ENCODE measurements at places on chromosomes 5 and 9.

DNA sequence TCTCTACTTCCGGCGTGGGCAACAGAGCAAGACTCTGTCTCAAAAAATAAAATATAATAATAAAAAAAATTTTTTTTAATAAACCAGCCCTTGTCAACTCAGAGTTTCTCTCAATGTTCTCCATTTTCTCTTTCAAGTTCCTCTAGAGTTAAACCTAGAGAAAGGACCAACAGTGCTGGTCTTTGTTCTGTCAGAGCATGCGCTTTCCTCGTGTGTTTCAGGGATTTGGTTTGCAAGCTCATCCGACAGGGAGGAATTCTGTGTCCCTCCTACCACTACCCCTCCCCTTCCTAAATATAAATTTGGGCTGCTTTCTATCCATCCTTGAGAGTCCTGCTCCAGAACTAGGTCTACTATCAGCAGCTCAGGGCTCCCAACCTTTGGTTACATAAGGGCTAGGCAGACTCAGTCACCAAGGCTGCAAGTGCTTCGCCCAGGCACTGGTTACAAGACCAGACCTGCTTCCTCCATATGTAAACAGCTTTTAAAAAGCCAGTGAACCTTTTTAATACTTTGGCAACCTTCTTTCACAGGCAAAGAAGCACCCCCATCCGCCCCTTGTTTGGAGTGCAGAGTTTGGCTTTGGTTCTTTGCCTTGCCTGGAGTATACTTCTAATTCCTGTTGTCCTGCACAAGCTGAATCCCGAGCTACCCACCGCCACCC lies 13.5 kb downstream of the SETX start:
- DNase-seq: peak; percentile 86

- no peak for DNase-seq
Observed at GRCh38 chr5:31962871-31963307, 211.2 kb downstream of the GOLPH3 start.

DNA sequence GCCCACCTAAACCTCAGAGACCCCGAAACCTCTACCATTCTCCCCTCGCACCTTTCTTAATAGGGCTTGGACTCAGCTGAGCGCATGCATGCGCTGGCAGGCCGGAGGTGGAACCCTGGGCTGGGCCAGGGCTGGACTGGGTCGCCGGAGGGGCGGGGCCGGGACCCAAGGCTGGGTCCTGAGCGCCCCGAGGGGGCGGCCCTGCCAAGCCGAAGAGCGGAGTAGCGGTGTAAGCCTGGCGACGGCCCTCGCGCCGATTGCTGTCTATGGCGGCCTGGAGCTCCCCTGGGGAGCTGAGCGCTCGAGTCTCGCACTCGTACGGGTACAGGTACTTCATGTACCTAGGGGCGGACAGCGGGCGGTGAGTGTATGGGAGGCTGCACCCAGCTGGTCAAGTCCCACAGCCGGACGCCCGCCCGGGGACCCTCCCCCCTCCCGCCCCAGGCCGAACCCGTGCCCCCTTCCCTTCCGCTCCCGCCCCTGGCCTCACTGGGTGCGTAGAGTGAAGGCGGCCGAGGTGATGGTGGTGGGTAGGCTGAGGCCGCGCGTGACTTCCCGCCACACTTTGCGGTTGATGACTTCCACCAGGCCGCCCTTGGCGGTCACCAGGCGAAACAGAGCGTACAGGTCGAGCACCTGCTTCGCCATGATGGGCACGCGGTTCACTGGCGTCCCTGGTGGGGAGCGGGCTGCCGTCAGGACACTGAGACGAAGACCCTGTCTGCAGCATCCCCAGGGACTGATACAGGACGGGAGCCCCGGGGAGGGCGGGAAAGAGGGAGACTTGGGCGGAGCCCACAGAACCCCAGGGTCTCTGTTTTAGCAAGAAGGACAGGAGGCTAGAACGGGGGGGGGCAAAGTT lies 3.3 kb upstream of the DCTN3 start:
- no peak for DNase-seq

GRCh38 chr9:35928591-35929452 lies 19.5 kb downstream of the SPAAR start:
- DNase-seq: no peak

GRCh38 chr5:162456086-162456485 lies 388.5 kb downstream of the GABRG2 start:
- no peak for DNase-seq

GRCh38 chr9:737400-738120 lies 103.9 kb upstream of the DMRT1 start:
- no peak for DNase-seq

DNA sequence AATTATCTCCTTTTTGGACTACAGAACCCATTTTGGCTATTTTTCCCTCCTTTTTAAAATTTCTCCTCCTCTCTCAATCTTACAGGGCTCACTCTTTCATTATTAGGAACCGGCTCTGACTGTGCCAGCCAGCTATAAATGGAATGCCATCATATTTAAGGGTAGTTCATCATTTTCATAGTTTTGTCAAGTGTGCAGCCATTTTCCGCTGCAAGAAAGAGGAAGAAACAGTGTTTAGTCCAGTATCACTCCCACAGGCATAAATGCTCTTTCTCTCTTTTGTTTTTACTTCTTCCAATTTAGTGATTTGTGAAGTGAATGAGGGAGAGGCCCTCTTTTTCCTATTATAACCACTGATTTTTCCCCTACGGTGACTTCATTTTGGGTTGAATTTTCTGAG lies 290.0 kb downstream of the NR3C1 start:
- DNase-seq: no peak

- peak; percentile 16 for DNase-seq
Observed at GRCh38 chr5:170225326-170226128, 7.3 kb upstream of the C5orf58 start.

DNA sequence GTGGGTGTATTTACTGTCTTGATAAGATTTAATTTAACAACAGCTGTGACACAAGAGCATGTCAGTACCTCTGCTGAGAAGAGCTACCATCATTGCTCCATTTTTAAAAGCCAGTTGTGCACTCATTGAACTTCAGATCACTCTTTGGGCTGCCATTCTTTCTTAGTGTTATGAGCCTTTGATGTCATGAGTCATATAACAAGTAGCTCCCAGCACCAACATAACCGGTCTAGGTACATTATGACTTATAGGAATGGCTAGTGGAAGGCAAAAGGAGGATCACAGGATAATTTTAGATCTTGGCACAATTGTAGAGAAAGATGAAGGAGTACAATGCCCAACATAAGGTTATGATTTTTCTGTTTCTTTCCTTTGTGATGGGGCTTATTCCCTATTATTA lies 170.8 kb upstream of the FBN2 start:
- DNase-seq: no peak

DNA sequence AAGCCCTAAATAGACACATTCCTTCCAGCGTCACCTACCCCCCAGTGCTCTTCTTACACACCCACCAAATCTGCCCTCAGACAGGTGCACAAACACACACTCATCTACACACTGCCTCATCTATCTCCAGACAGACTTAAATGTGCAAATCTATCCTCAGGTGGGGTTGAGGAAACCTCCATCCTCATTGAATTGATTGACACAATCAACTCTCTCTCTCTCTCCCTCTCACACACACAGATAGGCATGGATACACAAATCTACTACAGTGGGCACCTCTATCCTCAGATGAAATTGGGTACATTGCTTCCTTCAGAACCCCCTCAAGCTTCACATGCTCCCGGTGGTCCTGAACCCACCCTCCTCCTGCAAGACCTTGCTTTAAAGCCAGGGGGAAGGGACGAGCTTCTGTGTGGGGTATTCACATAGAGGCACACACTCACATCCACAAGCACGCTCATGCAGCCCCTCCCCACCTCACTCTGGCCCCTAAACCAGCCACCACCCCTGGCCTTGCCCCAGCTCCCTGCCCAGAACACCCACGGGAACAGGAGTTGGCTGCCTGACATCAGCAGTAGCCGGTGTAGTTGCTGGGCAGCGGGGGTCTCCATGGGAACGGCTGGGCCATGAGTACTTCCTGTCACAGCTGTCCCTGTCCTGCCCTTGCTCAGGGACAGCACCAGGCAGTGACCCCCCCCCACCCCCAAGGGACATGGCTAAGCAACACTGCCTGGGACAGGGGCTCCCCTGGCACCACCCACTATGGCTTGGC lies 22.8 kb downstream of the PCDH1 start:
- DNase-seq: peak; percentile 53

DNA sequence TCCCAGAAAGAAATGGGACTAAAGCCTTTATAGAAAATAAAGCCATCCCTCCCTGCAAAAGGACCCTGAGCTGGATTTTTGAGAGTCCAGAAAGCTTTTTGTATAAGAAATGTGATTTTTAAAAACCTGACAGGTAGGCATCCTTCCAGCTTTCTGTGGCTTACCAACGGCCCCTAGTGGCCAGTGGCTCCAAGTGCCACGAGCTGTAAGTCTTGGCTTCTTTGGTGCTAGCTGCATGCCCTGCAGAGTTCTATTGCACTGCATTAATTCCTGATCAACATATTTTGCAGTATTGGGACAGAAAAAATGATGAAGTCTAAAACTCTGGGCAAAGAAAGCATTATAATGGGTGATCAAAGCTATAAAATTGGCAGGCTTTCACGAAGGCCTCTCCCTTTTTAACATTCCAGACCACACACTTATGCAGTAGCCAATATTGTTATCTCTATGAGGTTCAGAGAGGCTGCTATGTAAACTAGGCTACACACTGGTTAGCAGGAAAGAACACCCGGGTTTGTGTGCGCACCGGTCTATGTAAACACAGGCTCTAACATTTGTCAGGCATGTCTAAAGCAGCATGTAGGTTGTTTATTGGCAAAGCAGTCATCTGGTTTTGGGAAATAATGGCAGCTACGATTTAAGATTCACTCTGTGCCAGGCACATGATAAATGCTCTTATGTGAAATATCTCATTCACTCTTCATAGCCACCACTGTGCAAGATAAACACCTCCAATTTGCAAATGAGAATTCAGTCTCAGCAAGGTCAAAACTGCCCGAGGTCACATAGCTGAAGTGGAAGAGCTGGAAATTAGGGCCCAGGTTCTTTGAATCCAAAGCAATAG lies 55.2 kb downstream of the NMUR2 start:
- peak; percentile 23 for DNase-seq

DNA sequence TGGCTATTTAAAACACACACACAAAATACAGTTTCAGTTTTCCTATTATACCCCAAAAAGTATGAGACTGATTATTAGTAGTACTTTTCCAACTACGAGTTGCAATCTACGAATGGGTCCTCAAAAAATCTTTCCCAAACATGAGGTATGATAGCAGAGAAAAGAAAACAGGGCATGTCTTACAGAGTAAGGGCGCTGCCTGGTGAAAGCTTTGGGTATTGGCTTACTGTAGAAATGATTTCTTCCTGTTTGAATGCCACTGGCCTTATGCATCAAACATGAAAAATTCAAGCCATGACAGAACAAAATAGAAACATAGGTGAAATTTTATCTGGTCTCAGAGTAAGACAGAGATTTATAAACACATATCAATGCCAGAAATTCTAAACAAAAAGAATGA lies 448.0 kb downstream of the SPOCK1 start:
- no peak for DNase-seq

DNA sequence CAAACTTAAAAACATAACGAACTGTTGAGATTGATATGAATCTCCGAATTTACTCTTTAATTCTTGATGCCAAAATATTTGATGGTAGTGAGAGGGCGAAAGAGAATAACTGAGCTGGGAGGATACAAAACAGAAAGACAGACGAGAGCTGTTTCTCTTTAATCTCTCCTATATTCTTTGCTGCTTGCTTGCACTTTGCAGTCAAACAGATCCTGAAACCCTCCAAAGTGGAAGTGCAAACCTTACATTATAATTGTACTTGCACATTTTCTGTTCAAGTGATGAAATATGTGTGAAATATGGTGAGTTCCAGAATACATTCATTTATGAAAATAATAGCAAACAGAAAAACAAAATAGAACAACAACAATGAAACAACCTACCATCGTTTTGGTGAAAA lies 63.8 kb downstream of the PAM start:
- DNase-seq: no peak

DNA sequence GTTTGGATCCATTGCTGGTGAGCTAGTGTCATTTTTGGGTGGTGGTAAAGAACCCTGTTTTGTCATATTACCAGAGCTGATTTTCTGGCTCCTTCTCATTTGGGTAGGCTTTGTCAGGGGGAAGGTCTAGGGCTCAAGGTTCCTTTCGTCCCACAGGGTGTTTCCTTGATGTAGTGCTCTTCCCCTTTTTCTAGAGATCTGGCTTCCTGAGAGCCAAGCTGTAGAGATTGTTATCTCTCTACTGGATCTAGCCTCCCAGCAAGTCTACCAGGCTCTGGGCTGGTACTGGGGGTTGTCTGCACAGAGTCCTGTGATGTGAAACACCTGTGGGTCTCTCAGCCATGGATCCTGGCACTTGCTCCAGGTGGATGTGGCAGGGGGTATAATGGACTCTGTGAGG lies 145.9 kb downstream of the HINT1 start:
- no peak for DNase-seq

GRCh38 chr5:40682154-40683017 lies 2.7 kb downstream of the PTGER4 start:
- no peak for DNase-seq

DNA sequence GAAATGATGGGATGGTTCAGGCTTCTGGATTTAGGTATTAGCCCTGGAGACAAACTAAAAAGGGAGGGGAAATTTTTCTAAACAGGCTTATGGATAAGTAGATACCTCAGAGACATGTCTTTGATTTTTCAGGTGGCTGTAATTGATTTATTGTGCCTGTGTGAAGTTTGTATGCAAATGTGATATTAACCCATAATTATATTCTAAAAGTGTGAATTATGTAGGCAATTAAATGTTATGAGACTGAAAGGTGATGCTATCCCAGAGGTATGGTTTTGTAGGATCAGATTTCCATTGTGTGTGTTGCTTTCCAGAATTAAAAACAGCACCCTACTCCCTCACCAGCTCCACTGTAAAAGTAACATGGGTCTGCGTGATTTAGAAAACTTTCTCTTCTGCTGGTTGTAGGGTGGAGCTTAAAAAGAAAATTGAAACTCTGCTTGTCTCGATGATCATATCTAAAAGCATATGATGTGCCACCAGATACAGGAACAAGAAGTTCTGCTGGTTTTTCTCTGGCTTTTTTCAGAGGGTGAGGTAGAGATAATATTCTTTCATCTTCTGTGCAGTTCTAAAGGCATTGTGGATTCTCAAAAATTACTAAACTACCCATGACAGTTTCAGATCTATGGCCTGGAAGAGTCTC lies 71.8 kb upstream of the TAF11L2 start:
- no peak for DNase-seq

- no peak for DNase-seq
Observed at GRCh38 chr9:81669041-81669651, 20.2 kb downstream of the TLE1 start.

DNA sequence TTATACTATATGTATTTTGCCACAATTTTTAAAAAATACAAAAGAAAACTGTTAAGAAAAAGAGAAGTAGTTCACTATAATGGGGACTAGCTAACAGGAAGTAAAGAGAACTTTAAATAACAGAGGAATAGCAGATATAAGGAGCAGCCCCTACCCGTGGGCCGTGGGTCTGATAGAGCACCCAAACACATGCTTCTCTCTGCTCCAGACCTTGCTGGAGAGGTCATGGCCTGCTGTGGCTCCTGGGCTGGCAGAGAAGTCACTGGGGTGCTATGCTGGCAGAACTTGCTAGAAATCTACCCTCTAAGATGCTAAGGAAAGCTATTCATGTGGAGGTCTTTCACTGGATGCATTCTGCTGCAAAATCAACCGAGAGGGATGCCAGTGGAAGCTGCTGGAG lies 10.0 kb upstream of the TNFAIP8 start:
- no peak for DNase-seq

- no peak for DNase-seq
Observed at GRCh38 chr9:20698782-20699181, 14.7 kb downstream of the FOCAD start.

Measured in DMS79 treated with DMSO at 0.1 percent for 48 hours (cell line).